ENCODE measurements at places on chromosomes 4 and X.

DNA sequence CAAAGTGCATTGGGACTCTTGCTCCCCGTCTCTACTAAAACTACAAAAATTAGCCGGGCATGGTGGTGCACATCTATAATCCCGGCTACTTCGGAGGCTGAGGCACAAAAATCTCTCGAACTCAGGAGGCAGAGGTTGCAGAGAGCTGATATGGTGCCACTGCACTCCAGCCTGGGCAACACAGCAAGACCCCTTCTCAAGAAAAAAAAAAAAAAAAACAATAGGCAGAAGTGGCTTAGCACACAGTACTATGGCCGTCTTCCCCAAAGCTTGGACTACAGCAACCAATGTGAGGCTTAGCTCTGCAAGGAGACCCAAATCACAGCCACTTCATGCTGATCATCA, 162.8 kb upstream of the PRDX4 start:
- DNase-seq: no peak

- no peak for DNase-seq
These were observed 152.6 kb downstream of the AFAP1 start for GRCh38 chr4:7787067-7787466.

- DNase-seq: no peak
These were observed 40.2 kb upstream of the MAN2B2 start for GRCh38 chr4:6534618-6535328.

DNA sequence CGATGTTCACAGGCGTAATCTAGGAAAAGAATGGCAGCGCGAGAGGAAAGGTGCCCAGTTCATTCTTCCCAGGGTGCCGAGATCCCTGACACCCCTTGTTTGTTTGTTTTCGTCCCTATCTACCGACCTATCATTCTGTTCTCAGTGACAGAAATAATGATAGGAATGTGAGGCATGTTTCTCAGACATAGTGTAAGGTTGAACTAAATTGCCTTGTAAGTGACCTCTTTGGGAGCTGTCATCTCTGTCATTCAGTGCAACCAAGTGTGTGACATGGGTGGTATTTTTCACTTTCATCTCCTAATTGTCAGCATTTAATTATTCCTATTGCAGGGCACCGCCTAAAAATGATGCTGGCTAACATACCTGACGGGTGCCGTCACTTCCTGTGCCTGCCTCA, 24.4 kb downstream of the CLDN22 start:
- no peak for DNase-seq

- no peak for DNase-seq
These were observed 466.7 kb downstream of the NKX6-1 start for GRCh38 chr4:84032372-84032771.

DNA sequence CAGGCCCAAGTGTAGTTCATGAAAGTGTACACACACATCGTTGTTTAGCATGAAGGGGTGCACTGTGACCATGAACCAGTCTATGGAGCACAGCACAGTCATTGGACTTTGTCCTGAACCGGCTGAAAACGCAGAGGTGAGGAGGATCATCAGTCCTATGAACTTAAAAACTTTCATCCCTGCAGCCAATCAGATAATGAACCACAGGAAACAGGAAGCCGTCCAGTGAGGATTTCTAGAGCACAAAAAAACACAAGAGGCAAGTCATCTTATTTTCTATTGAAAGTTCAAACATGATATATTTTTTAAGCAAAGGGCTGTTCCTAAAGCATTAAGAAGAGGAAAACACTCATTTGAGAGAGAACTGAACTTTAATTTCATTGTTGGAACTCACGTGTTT, 91.8 kb downstream of the PLAC1 start:
- no peak for DNase-seq

DNA sequence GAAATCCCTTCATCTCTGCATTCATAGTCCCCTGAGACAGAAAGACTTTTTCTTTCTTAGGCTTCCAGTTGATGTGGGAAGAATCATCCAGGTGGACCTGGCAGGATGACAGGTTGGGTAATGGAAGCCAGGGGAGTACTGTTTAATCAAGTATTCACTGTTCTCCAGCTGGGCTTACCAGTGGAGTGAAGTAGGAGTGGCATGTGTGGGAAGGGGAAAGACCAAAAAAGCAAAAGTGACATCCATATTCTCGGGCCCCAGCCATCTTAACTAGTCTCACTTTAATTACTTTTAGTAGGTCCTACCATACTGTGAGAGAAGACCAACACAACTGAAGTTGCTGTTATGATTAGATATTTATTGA, 18.5 kb downstream of the VSIG4 start:
- no peak for DNase-seq

- DNase-seq: no peak
These were observed 7.1 kb downstream of the TASL start for GRCh38 chrX:30570505-30570904.

DNA sequence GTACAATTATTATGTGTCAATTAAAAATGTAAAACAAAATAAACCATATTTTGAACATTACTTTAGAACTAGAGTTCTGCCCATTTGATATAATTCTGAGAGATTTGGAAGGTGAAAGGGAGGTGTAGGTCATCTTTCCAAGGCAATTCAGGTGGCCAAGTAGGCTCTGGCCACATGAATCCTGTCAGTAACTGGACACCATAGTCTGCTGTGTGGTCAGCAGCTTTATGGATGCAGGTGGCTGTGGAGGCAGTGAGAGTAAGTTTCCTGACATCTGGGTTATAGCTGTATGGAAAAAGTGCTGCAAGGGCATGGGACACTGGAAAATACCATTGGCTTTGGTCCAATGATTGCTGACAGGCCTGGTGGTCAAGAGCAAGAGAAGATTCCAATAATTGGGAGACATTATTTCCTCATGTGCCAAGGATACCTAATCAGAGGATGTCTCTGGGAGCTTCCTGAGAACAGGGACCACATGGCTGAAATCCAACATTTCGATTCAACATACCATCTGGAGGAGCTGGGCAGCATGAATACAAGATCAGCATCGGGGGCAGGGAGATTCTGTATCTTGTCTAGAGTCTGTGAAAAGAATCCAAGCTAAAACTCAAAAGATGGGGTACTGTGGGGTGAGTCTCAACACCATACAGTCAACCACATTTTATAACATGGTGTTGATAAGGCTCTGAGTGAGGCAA, 523.1 kb downstream of the MID1IP1 start:
- no peak for DNase-seq

DNA sequence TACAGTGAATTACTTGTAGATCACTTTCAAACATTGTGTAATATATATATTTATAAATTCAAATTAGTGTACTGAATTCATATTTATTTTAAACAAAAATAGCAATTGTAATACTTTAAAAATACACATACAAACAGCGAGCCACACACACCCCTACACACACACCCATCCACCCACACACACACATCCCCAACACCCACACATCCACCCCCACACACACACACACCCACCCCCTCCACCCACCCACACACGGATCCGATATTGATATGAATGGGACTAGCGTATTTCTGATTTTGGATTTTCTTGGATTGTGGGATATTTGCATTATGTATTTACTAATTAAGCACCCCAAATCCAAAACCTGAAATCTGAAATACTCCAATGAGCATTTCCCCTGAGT, 451.2 kb downstream of the PCDH7 start:
- no peak for DNase-seq

DNA sequence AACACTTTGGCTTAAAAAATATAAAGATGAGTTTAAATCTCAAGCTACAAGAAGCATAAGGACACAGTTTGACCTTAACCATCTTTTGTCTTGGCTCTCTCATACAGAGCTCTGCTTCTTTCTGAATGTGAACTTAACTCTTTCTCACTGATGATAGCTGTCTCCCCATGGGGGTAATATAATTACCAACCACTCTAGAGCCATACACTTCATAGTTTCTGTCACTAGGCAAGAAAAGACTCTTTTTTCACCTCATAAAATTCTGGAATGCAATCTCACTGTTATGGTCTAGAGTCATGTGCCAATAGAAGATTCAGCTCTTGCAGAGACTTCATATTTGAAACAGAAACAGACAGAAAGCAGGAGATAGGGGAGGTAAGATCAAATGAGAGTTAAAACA, 481.7 kb upstream of the AGA start:
- no peak for DNase-seq

DNA sequence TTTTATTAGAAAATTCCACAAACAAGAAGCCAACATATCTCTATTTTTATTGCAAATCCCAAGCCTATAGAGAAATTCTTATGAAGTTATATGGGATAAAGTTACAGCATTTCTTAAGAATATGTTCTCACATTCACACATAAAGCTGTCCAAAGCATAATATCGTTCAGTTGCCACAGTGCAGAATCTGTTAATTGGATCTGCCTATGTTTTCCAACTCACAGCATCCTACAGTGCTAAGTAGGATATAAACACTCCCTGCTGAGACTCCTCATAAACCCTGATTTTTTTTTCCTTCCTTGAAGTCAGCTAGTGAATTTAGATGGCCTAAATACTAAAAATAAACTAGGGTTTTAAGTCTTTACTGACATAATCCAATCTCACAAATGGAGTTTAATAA, 307.9 kb downstream of the PDGFC start:
- DNase-seq: no peak

- no peak for DNase-seq
These were observed 719.0 kb upstream of the FRG1 start for GRCh38 chr4:189221691-189222090.

DNA sequence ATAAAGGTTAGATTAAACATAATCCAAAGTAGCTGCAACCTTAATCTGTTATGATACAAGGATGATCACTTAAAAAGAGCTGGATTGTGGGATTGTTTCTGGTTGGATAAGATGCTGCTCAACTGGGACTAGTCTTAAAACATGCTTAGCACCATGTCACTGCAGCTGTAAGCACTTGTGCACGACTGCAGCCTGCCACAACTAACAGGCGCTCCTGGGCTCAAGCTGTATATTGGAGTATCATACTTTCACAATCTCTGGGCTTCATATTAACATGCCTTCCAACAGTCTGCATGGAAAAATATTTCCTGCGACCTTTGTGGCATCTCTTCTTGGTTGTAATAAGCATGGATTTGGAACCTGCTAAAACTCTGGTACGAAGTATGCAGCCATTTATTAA, 493.0 kb upstream of the PITX2 start:
- no peak for DNase-seq

DNA sequence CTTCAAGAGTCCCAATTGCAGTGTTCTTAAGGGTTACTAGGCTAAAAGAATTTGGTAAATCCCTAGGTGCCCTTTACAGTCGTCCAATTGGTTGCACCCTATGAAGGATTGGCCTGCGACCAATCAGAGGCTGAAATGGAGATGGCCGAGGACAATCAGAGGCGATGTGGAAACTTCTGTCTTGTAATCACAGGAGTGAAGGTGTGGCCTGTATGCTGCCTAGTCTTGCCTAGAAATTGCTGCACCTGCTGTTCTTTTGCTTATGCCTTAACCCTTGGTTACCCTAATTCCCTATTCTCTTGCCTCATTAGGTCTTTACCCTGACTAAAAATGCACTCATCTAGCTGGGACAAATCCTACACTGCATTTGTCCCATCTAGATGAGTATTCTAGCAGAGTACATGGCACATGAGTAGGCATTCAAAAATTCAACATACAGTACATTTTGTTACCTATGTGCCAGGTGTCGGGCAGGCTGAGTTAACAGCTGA, 1.0 kb upstream of the DCK start:
- no peak for DNase-seq

GRCh38 chr4:53161051-53161786, 204.6 kb downstream of the SCFD2 start:
- no peak for DNase-seq

GRCh38 chr4:177569434-177569833, 127.2 kb upstream of the AGA start:
- no peak for DNase-seq

GRCh38 chr4:127843704-127844600, 36.7 kb upstream of the PLK4 start:
- no peak for DNase-seq

- no peak for DNase-seq
These were observed 229.2 kb upstream of the NWD2 start for GRCh38 chr4:37015391-37015790.

- DNase-seq: no peak
These were observed 96.5 kb downstream of the HDAC8 start for GRCh38 chrX:72475952-72476668.

GRCh38 chr4:145452447-145453162, 29.0 kb upstream of the SMAD1 start:
- DNase-seq: no peak

DNA sequence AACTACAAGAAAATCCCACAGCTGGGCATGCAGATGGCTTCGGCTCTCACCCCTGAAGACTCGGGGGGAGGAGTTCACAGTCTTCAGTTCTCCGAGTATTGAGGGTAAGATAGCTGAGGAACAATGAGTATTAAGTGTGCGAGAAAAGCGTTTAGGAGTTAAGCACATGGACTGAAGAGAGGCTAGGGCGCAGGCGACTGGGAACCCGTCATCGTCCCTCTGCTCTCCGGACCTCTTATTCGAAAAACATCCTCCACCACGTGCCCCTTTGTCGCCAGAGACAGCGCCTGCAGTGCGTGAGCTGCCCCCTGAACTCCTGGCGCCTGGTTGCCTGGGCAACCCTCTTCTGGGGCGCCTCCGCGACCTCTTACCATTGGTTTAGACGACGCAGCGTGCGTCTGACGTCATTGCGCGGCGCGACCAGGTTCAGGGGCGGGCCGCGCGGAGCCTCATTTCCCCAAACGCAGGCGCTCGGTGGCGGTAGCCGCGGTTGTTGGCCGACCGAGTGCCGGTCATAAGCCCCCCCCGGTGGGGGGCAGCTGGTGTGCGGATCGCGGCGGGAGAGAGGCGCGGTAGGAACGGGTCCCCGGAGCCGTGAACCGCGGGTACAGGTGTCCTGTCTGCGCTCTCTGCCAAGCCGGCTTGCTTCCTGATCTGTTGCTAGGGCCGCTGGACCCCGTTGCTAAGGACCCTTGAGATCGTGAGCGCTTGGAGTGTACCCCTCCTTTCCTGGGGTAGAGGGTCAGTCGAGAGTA, at the start of gene PACRGL:
PACRGL (plus strand) TSS at position 452 of the 755 bp plus-strand sequence. CDS start 4,024 bp downstream, outside the sequence.
- peak; percentile 84 for DNase-seq

- DNase-seq: no peak
These were observed 123.2 kb upstream of the FAM9C start for GRCh38 chrX:13167481-13168231.

GRCh38 chr4:23584024-23584423, 305.8 kb downstream of the PPARGC1A start:
- no peak for DNase-seq

GRCh38 chr4:127120441-127121090, 512.2 kb upstream of the INTU start:
- DNase-seq: no peak

- no peak for DNase-seq
These were observed 95.8 kb downstream of the MGST2 start for GRCh38 chr4:139761461-139761860.

DNA sequence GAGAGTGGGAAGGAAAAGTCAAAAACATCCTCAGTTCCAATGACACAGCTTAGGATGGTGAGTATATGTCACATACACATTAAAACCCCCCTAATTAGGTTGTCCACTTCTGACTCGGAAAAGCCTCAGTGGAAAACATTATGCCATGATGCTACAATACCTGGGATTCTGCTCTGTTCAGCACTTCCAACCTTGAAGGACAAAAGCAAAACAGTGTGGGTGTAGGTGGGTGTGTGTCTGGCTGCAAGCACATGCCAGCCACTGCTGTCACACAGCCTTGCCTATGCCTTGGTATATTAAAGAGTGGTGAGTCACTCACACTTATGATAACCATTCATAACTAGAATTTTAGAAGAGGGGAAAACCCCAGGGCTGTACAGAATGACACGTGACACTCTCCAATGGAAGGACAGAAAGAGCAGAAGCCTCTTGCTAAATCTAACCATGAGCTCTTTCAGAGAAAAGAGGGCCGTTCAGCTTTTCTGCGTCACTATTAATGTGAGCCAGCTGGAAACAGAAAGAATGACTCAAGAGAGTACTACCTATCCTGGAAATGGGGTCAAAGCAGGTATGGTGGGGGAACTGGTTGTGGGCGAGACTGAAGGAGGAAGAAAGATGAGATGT, 159.6 kb downstream of the TET2 start:
- DNase-seq: no peak
